Activated CD4-positive, alpha-beta T cell treated with anti-CD3 and anti-CD28 coated beads, Interleukin-2, amount 50 U/mL, for 16 hours (primary cell): ENCODE measurements at places on chromosomes 2 and 18.
A peak's percentile ranks its signal among the peaks of the same experiment; 100 is the strongest.

DNA sequence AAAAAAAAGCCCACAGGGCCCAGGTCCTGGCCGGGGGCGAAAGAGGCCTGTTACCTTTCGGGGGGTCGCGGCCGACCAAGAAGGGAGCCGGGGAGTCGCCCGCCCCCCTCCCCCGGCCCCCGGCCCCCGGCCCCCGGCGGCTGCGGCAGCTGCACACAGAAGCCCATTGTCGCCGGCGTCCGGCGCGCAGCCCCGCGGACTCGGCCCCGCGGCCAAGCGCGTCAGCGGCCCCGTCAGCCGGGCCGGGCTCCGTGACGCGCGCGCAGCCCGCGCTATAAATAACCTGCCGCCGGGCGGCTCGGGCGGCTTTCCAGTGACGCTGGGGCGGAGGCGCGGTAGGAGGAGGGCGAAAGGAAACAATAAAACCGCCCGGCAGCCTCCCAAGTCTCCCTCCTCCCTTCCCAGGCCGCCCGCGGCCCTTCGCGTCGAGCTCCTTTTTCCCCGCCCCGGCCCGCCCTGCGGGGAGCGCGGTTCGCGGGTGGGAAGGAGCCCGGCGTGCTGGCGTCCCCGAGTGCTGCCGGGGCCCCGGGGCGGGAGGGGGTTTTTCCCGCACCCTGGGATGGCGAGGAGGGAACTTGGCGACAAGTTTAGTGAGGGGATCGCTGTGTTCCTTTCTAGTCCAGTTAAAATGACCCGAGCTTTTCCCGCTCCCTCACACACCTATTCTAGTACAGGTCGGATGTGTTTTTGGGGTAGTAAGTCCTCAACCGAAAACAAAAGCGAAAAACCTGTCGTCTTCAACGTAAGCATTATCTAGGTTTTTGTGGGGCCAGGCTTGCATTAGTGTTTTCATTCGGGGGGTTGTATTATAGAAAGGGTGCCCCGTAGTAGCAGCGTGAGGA lies 10.0 kb upstream of the NR4A2 start:
- DNase-seq = peak; percentile 90

DNA sequence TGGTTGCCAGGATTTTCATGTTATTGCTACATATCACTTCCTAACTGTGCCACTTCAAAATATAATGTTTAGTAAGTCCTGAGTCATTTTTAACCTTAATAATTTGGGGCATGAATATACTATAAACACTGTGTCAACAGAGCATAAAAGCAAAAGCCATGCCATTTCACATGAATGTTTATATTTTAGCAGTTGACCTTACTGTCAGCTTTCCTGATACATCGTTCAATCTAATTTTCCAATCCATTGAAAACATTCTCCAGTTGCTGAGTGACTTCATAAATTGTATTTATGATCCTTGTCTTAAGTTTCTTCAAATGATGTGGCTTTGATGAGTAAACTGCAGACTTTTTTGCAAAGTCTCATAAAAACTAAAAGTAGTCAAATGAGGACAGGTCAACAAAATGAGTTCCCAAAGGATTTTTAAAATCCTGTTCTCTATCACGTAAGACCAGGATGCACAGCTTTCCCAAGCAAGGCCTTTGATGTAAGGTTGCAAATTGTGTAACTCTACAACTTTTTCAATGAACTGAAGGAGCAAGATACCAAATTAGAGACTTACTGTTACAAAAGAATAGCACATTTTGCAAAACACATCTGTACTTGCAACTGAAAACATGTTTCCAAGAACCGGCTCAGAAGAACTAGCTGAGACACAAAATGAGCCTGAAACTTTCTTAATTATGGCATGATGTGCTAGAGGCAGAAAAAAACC lies 117.7 kb downstream of the SATB2 start:
- DNase-seq = no peak

- no peak for DNase-seq
These were observed 39.7 kb upstream of the ABCA12 start for GRCh38 chr2:215178121-215178520.

GRCh38 chr18:12014521-12015415 lies 33.5 kb downstream of the IMPA2 start:
- no peak for DNase-seq

DNA sequence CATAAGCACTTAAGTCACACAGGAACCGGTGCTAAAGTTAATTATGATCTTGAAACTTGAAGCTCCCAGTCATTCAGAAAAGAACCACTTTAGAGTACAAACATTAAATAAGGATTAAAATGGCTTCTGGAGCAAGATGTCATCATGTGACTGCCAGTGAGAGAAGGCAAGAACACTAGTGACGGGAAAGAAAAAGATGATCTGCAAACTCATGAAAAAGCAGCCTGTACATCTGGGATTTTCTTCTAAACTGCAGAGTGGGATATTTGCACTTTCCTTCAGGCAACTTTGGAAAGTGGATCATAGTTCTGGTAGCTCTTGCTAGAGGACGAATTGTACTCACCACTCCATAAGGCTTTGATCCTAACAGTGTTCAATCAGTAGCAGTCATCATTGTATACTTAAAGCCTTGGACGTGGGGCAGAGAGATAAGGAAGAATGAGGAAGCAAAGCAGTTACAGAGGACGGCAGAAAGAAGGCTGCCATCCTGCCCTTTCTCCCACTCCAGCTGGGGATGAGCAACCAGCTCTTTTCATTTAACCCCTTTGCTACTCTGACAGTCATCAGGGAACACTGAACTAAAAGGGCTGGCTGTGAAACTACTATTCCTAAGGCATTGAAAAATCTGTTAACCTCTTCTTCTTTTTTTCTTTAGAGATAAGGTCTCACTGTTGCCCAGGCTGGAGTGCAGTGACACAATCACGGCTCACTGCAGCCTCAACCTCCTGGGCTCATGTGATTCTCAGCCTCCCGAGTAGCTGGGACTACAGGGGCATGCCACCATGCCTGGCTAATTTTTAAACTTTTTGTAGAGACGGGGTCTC lies 18.1 kb downstream of the ABHD3 start:
- DNase-seq = no peak
